ENCODE measurements at places on chromosomes 3 and 15. TPM values are rescaled to one million over a fixed set of nuclear protein-coding genes. Genes with fewer than 3 reads are reported as not detected.

APPL1 gene
- total RNA-seq: 64.2 TPM

SNX22 gene
- 241 TPM for total RNA-seq

DNA sequence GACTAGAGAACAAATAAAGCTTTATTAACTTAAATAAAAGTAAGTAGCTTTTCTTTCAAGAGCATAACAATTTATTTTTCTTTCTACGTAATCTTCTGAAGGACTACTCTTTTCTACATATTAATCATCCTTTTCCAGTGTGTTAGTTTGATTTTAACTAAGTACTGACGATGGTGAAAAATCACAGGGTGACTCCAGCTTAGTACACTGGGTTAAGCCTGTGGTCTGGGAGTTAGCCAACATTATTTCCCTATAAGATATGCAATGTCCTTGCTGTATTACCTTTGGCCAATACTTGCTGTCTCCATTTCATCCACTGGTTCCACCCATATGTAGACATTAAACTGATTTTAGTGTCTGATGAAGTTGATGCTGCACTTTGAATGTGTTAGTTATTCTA lies 508.6 kb upstream of the SUCLG2 start:
- no peak overlapping the region for H3K27ac ChIP-seq
- H3K27me3 ChIP-seq: no peaks in the 10 kb centered on the region
- H3K4me1 ChIP-seq: no peaks in the 10 kb centered on the region
- no peak overlapping the region for H3K4me3 ChIP-seq
- DNase-seq: no peak

GRCh38 chr3:123341-123740 lies 73.2 kb upstream of the CHL1 start:
- no peaks in the 10 kb centered on the region for H3K27me3 ChIP-seq
- H3K4me1 ChIP-seq: no peaks in the 10 kb centered on the region
- no peak for DNase-seq
- H3K27ac ChIP-seq: no peak overlapping the region
- no peak overlapping the region for H3K4me3 ChIP-seq

- DNase-seq: no peak
- H3K4me1 ChIP-seq: no peaks in the 10 kb centered on the region
- H3K27ac ChIP-seq: no peak overlapping the region
- H3K27me3 ChIP-seq: no peaks in the 10 kb centered on the region
These were observed 61.3 kb upstream of the OSTN start for GRCh38 chr3:191137708-191138107.

CCR9 gene
- total RNA-seq: not detected

DNA sequence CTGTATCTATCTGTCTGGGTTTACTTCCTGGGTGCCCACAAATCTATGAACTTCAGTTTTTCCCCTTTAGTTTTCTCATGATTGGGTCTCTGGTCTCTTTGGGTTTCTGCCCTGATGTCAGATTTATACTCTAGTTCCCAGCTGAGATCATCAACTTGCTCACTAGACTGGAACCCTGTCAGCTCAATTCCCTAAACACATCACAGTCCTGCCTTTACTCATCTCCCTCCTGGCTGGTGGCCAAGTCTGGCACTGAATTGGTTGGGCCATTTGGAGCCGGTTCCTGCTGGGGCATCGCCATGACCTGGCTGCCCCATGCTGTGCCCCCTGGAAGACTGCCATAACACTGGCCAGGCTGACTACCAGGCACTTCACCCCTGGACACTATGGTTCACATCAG lies 345.3 kb downstream of the CHST2 start:
- H3K4me1 ChIP-seq: no peaks in the 10 kb centered on the region
- no peak overlapping the region for H3K27ac ChIP-seq
- no peaks in the 10 kb centered on the region for H3K36me3 ChIP-seq

- DNase-seq: peak; percentile 90
- no peak overlapping the region for H3K4me3 ChIP-seq
- no peak overlapping the region for H3K27ac ChIP-seq
- peaks cover 29% of the 10 kb centered on the region for H3K4me1 ChIP-seq
- H3K36me3 ChIP-seq: no peaks in the 10 kb centered on the region
These were observed 49.6 kb upstream of the ST8SIA2 start for GRCh38 chr15:92343924-92344643.

AHSG gene
- total RNA-seq: not detected

EFCC1 gene
- 13.0 TPM for total RNA-seq

GRCh38 chr15:51505251-51505650 lies 117.3 kb downstream of the DMXL2 start:
- DNase-seq: no peak
- H3K4me1 ChIP-seq: no peaks in the 10 kb centered on the region
- no peaks in the 10 kb centered on the region for H3K27me3 ChIP-seq
- no peaks in the 10 kb centered on the region for H3K36me3 ChIP-seq
- H3K27ac ChIP-seq: no peak overlapping the region

NANOGP8 gene
- 3.2 TPM for total RNA-seq

- H3K4me3 ChIP-seq: no peak overlapping the region
- H3K27me3 ChIP-seq: no peaks in the 10 kb centered on the region
- no peak overlapping the region for H3K27ac ChIP-seq
- DNase-seq: no peak
These were observed 10.8 kb upstream of the ATP13A5 start for GRCh38 chr3:193389335-193389734.

MEGF11 gene
- total RNA-seq: 0.20 TPM

ONECUT1 gene
- total RNA-seq: not detected

DNA sequence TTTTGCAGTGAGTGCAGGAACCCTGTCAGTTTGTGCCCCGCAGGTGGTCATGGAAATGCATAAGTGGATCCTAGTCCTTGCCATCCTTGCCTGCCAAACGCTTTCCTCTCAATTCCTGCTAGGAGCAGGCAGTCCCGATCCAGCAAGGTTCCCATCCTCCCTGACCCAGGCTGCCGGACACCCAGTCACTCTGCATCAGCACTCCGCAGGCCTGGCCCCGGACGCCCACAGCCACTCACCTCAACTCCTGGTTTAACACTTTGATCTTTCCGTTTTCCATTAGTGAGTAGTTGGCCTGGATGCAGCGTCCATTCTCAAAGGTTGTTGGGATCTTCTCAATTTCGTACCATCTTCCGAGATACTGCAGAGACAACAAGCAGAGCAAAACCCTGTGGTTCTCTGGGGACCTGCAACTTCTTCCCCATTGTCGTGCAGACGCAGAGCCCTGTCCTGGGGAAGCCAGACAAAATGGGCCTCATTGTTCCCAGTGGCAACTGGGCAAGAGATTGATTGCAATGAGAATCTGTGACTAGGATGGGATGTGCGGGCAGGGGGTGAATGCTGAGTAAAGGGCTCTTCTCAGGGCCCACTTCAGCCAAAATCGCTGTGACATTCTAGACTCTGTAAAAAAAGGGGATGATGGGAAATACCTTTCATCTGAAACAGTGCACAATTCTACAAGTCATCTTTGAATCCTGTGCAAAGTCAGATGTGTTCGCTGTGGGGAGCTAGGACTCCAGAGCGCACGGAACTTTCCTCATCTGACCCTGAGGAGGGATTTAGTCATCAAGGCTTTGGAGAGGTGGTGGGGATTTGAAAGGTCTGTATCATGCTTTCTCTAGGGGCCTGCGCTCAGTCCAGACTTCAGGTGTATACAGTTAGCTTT lies 9.9 kb downstream of the APOD start:
- H3K27ac ChIP-seq: no peak overlapping the region
- H3K4me3 ChIP-seq: no peak overlapping the region
- no peaks in the 10 kb centered on the region for H3K4me1 ChIP-seq
- H3K36me3 ChIP-seq: no peaks in the 10 kb centered on the region
- DNase-seq: no peak

DNA sequence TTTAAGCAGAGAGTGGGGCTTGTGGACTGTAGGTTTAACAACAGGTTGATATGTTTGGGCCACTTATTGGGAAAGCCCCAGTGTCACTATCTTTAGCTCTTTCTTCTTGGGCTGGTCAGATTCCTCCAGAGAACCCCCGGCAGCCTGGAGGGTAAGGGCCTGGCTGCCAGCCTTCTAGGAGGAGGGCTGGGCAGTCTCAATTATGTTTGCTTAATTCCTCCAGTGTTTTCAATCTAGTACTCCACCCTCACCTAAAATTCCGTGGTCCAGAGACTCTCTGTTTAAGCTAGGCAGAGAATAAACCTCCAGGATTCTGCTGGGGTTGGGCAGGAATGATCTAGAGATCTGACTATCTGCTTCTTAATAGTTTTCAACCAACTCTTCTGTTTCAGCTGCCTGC lies 5.3 kb downstream of the ASB14 start:
- no peak overlapping the region for H3K4me3 ChIP-seq
- H3K36me3 ChIP-seq: no peaks in the 10 kb centered on the region
- H3K4me1 ChIP-seq: no peaks in the 10 kb centered on the region
- H3K27me3 ChIP-seq: no peaks in the 10 kb centered on the region

GRCh38 chr15:74616366-74616939 lies 817 bp downstream of the CLK3 start:
- H3K4me3 ChIP-seq: peak overlapping the region; percentile 98
- H3K27ac ChIP-seq: peak overlapping the region; percentile 88
- peak; percentile 87 for DNase-seq
- peaks cover 19% of the 10 kb centered on the region for H3K4me1 ChIP-seq
- H3K27me3 ChIP-seq: no peaks in the 10 kb centered on the region

DNA sequence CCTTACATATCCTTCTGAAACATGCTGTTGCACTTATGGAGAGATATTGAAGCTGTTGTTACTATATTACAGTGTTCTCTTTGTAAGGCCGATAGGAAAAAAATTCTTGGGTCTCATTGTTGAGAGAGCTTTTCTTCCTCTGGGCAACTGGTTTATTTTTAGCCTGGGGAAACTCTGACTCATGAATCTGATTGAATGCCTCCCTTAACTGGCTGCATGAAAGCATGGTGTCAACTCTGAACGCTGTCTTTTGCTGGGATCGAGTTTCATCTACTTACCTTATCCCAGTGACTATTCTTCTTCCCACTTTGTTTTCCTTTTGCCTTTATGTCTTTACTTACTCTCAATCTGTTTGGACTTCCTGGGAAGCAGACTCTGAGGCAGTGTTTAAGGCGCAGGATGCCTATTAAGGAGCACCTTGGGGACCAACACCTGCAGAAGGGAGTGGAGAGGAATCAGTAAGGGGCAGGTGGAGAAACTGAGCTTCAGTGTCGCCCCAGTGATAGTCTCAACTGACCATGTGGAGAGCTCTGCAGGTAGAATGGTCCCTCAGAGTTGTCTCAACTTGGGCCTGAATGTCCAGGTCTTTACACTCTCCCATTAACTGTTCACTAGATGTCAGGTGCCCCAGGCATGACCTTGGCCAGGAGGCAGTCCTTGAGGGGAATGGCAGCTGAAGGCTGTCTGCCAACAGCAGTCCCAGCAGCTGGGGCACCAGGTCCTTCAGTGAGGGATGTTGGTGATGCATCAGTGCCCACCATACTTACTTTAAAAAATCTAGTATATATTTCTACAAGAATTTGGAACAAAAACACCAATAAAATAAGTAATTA lies 88.9 kb upstream of the CCNL1 start:
- DNase-seq: peak; percentile 41
- H3K27ac ChIP-seq: no peak overlapping the region
- no peaks in the 10 kb centered on the region for H3K4me1 ChIP-seq
- H3K36me3 ChIP-seq: no peaks in the 10 kb centered on the region

STAC gene
- total RNA-seq: 1.3 TPM

HDC gene
- not detected for total RNA-seq

- H3K4me1 ChIP-seq: peaks cover 52% of the 10 kb centered on the region
- H3K36me3 ChIP-seq: no peaks in the 10 kb centered on the region
- no peak for DNase-seq
- H3K4me3 ChIP-seq: no peak overlapping the region
These were observed 381.5 kb upstream of the C2CD4B start for GRCh38 chr15:62546628-62547027.

GOLGA8S gene
- total RNA-seq: 2.1 TPM

FAM174B gene
- total RNA-seq: 58.3 TPM

SLC24A5 gene
- not detected for total RNA-seq

SLC12A8 gene
- 87.7 TPM for total RNA-seq

MAGI1 gene
- 60.5 TPM for total RNA-seq

- no peak overlapping the region for H3K4me3 ChIP-seq
- DNase-seq: peak; percentile 87
- H3K36me3 ChIP-seq: no peaks in the 10 kb centered on the region
- H3K27me3 ChIP-seq: no peaks in the 10 kb centered on the region
- no peak overlapping the region for H3K27ac ChIP-seq
These were observed 31.0 kb downstream of the IDH2 start for GRCh38 chr15:90071220-90071807.

SLC51A gene
- not detected for total RNA-seq

DPPA2 gene
- total RNA-seq: not detected

DNA sequence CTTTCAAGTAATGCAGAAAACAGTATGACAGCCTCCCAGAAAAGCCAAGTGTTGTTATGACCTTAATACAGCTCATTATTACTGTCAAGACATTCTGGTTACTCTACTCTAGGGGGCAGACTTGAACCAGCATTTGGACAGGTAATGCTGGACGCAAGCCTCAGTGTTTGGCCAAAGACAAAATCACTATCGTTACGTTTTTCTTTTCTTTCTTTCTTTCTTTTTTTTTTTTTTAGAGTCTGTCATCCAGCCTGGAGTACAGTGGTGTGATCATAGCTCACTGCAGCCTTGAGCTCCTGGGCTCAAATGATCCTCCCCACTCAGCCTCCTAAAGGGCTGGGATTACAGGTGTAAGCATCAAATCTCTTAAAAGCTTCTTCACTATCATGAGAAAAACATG lies 29.4 kb upstream of the TMEM45A start:
- DNase-seq: peak; percentile 24
- no peak overlapping the region for H3K4me3 ChIP-seq
- H3K27me3 ChIP-seq: no peaks in the 10 kb centered on the region
- no peaks in the 10 kb centered on the region for H3K36me3 ChIP-seq
- H3K27ac ChIP-seq: no peak overlapping the region

RLBP1 gene
- total RNA-seq: not detected

- no peaks in the 10 kb centered on the region for H3K27me3 ChIP-seq
- DNase-seq: no peak
- H3K4me1 ChIP-seq: peaks cover 6% of the 10 kb centered on the region
- no peak overlapping the region for H3K4me3 ChIP-seq
- no peaks in the 10 kb centered on the region for H3K36me3 ChIP-seq
These were observed 14.4 kb upstream of the TSPAN3 start for GRCh38 chr15:77085297-77085696.

ARHGEF26 gene
- total RNA-seq: 16.1 TPM

DNA sequence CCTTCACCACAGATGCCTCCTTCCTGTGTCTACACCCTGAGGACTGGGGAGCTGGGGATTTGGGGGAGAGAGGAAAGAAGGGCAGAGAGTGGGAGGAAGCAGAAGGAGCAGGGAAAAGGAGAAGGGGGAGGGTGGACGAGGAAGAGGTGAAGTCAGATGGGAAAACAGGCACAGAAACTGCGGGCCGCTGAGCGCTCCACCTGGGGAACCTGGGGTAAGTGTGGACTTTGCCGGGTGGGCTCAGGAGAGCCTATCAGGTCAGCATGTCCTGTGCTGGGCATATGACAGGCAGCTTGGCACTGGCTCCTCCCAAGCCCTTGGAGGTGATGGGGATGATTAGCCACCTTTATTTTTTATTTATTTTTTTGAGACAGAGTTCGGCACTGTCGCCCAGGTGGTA lies 62.6 kb downstream of the CORO2B start:
- no peaks in the 10 kb centered on the region for H3K27me3 ChIP-seq
- H3K36me3 ChIP-seq: no peaks in the 10 kb centered on the region
- H3K4me3 ChIP-seq: no peak overlapping the region

NIT2 gene
- 45.8 TPM for total RNA-seq

All from thyroid gland (tissue), 4 donors.